ENCODE measurements at places on chromosomes 13 and 19.

DNA sequence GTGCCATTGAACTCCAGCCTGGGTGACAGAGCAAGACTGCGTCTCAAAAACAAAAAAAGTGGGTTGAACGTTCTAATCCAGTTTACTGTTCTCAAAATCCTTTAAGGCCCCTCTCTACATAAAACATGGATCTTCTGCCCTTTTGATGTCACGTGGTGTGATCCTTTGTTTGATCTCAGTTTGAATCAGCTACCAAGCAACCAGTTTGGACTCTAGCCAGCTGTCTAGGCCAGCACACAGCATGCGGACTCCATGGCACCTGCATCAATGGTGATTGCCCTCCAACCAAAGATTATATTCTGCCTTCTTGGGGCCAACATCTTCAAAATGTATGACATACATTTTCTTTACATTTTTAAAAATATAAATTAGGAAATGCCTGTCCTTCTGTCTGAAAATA is 365.4 kb downstream of the NDFIP2 start:
- no peak for DNase-seq

DNA sequence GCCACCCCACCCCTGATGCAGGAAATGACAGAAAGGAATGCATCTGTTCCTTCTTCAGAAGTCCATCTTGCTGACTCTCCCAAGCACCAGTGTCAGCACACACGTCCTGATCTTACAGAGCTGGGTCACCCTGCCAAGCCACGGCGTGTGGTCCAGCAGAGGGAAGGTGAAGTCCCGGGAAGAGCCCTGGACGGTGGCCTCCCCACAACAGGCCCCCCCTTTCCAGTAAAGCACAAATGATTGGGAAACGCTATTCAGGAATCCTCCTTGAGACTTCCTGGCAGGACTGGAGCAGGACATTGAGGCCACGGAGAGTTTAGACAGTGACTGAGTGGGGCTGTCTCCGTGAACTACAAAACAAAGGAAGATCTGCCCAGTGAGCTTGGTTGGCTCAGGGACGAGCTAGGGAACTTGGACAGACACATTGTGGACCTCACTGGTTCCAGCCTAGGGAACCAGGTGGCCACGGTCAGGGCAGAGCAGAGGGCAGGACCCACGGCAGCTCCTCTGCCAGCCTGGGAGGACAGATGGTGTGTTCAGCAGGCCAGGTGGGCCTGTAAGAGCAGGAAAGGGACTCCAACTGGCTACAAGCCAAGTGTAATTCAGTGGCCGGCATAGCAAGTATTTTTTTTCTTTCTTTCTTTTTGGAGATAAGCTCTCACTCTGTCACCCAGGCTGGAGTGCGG is 41.7 kb downstream of the ELL start:
- DNase-seq, result no peak

DNA sequence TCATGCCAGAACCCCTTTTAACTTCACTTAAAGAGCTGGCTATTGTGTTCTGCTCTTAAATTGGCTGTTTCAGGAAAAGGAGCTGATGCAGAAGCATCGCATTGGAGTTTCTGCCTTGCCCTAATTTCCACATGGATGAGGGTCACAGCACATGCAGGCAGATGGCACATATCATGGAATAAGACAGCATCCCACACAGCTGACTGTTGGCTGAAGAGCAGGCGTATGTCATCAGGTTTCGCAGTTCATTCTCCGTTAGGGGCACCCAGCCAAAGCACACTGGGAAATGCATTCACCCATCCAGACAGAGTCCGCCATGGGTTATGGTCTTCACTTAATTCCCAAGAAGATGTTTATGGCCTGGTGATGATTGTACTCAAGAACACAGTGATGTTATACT is 572.5 kb downstream of the LIG4 start:
- DNase-seq, result no peak

GRCh38 chr13:108597943-108598342 is 31.5 kb upstream of the MYO16 start:
- no peak for DNase-seq

DNA sequence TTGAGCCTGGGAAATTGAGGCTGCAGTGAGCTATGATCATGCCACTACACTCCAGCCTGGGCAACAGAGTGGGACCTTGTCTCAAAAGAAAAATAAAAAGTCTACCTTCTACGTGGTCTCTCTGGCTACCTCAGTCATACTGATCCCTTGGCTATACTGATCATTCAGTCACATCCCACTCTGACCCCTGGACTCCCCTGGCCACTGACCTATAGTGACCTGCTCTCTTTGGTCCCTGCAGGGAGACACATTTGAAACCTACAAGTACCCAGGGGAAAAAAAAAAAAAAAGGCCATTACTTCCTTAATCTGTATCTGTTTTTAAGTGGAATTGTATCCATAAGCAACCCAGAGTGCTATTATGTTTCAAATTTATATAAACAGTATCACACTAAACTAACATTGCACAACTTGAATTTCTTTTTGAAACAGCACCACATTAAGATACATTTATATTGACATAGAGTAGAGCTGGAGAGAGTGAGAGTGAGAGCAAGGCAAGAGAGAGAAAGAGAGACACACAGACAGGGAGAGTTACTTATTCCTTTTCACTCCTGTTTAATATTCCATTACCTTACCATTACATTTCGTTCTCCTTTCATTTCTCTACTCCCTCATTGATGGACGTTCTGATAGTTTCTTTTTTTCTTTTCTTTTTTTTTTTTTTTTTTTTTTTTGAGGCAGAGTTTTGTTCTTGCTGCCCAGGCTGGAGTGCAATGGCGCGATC is 23.7 kb upstream of the CERS4 start:
- DNase-seq, result no peak

GRCh38 chr19:41870401-41870873 is 6.6 kb upstream of the CD79A start:
- no peak for DNase-seq

GRCh38 chr13:111122056-111122455 is 6.9 kb downstream of the ARHGEF7 start:
- no peak for DNase-seq

DNA sequence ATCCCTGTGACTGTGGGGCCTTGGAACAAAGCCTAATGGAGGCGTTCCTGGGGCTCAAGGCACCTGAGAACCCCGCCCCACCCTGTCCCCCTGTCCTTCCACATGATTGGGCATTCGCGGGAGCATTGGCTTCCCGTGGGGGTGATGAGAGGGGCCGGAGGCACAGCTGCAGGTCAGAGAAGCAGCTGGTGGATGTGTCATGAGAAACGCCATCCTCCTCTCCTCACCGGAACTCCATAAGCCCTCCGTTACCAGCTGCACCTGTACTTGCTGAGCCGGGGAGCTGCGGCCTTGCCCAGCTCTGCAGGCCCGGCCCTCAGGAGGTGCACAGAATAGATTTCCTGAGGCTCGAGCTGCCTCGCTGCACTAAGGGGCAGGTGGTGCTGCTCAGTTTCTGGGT is 42.0 kb downstream of the CAPN12 start:
- no peak for DNase-seq

DNA sequence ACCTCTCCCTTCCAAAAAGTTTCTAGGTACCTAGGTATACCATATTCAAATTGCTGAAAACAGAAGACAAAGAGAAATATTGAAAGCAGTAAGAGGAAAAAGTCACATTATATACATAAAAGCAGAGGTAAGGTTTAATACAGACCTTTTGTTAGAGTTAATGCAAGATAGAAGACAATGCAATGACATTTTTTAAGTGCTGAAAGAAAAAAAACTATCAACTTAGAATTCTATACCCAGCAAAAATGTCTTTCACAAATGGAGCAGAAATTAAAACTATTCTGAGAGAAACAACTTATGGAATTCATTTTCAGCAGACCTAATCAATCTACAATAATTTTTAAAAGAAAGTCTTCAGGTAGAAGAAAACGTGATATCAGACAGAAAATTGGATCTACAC is 77.2 kb downstream of the CRYL1 start:
- no peak for DNase-seq

- DNase-seq, result no peak
Observed at GRCh38 chr13:75050419-75051046, 431.4 kb downstream of the TBC1D4 start.

DNA sequence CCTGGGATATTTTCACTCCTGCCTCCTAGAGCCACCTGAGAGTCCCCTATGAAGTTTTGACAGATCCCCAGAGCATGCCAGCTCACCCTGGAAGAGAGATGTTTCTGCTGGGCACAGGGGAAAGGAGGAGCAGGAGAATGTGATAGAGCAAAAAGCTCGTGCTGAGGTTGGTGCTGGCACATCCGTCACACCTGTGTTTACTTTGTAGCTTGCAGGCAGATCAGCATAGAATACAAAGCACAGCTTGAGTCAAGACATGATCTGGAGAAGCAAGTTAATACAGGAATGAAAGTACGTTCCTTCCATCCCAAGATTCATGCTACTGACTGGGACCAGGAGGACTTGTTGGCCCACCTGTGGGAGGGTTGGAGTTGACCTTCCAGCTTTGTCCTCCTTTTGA is 46.1 kb downstream of the HSPH1 start:
- DNase-seq, result no peak

DNA sequence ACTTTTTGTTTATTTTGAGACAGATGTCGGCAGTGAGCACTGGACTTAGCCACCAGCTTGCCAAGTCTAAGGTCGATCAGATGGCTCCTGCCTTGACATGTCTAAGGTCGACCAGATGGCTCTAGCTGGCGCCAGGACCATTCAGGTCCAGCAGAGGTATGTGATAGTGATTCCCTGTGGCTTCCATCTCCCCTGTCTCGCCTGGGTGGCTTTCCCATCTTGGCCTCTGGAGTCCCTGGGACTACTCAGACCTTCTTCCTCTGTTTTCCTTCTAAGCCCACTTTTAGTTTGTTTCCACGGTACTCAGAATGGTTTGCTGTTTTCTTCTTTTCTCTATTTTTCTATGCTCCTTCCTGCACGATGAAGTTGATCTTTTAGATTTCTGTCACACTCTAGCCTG is 1435.7 kb downstream of the UQCRFS1 start:
- DNase-seq, result no peak

DNA sequence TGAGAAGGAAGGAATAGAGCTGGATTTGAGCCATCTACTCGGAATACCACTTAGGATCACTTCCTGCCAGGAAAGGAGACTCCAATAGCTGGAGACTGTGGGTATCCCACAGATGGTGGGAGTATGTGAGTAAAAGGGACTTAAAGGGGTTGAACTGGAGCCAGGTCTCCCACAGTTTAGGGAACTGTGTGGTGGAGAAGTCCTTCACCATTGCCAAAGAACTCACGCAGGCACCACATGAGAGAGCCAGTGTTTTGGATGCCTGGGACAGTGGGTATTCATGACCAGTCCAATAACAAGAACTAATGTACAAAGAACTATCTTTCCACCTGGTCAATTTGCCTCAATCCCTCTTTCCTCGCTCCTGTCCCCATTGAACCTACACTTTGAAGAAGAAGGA is 24.4 kb upstream of the MYCBP2 start:
- DNase-seq, result no peak

DNA sequence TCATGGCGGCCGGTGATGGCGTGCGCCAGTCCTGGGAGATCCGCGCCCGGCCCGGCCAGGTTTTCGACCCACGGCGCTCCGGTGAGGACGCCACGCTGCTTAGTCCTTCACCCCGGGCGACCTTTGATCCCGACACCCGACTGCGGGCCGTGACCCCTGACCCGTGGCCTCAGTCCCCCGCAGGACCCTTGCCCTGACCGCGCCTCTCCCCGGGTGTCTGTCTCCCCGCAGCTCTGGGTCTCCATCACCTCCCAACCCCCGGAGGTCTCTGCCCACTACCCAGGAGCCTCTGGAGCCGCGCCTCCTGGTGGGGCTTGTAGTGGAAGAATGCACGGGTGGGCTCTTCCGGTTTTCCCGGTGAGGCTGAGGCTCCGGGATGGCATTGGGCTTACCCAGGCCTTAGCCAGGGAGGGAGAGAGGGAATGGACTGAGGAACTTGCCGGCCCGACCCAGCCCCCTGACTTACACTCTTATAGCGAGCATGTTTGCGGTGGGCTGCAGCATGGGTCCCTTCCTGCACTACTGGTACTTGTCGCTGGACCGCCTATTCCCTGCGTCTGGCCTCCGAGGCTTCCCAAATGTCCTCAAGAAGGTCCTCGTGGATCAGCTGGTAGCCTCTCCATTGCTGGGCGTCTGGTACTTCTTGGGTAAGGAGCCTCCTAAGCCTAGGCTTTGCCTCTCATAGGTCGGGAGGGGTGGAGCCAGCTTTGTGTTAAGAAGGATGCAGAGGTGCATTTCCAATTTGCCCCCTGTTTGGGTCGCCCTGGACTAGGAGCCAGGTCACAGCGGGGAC is 566 bp downstream of the MPV17L2 start:
- DNase-seq, result peak; percentile 13

Data from CD4-positive, CD25-positive, alpha-beta regulatory T cell (primary cell).